CD4-positive, alpha-beta T cell treated with Interleukin-17A for 4 hours (primary cell): ENCODE measurements at places on chromosomes 6 and 20.

GRCh38 chr6:17705428-17705777 lies 1.3 kb downstream of the NUP153 start:
- DNase-seq, result no peak

DNA sequence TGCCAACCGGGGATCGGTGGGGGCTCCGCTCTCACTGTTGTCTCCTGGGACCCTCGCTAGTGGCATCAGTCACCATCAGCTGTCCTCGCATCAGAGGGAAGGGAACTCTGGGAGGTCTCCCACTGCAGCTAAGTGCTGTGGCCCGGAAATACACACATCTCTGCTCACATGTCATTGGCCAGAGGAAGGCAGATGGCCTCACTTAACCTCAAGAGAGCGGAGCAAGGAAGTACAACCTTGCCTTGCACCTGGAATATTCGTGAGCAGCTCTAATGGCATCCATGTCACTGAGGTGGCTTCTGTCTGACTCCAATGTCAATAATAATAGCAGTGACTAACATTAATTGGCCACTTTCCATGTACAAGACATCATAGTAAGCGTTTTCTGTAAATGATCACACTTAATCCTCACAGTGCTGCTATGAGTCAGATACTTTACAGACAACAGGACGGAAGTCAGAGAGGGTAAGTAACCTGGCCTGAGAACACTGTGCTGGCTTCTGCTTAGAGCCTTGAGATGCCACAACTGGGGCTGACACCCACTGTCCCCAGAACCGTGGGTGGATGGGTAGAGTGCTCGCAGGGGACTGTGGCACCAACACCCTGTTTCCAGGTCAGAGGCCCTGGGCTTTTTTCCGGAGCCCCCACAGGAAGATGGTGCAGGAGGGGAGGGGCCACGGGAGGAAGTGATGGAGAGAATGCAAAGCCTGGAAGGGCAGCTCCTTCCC lies 6.0 kb downstream of the LHFPL5 start:
- DNase-seq, result no peak

DNA sequence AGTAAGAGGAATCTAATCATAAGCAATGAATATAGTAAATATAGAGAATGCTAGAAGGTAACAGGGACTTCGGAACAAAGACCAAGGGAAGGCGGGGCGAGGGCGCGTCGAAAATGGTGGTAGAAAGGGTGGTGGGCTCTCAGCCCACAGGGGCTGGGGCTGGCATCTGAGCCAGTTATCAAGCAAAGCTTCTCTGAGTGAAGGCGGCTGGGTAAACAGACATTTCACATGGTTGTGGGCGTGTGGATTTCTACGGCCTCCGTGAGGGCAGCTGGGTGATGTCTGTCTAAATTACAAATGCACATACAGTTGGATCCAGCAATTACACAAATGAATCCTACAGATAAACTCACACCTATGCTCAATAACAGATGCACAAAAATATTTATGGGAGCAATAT lies 56.6 kb downstream of the TOX2 start:
- DNase-seq, result no peak

GRCh38 chr6:119119989-119120388 lies 41.5 kb upstream of the FAM184A start:
- no peak for DNase-seq
